ENCODE measurements at places on chromosomes 3 and 15.

GRCh38 chr15:82849556-82850512, 40.4 kb downstream of the WHAMM start:
- no peak for DNase-seq

DNA sequence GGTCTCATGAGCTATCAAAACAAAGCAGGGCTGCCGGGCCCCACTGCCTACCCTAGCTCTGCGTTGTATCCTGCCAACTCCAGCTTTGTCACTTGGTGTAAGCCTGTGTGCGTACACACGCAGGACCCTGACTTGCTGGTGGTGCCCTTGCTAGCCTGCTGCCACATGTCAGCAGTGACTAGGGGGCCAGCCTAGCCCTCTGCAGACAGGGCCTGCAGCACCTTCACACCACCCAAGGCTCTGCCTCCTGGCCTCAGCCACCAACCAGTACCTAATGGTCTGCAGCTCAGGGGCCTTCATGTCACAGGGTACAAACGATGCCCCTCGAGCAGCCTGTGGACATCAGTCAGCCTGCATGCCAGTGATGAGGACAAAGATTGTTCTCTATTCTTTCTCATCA, 30.1 kb upstream of the DUSP7 start:
- no peak for DNase-seq

DNA sequence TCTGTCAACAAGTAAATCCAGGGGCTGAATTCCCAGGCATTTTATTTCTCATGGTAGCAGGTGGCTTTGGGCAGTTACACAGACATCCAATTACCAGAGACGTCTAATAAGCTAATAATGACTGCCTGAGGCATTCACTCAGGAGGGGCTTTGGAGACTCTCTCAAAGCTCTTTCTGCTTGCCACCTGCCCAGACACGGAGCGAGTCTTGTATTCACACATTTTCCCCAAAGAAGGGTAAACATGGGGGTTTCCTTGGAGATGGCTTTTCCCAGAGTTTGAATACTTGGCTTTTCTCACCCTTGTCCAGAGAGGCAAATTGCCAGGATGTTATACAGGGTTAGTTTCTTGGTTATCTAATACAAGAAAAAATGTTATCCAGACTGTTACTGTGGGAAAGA, 132.6 kb downstream of the DIPK2A start:
- DNase-seq: no peak

- DNase-seq: no peak
These were observed 15.6 kb downstream of the LRRK1 start for GRCh38 chr15:100934726-100935125.

- no peak for DNase-seq
These were observed 48.7 kb downstream of the ADCY5 start for GRCh38 chr3:123400169-123400568.

DNA sequence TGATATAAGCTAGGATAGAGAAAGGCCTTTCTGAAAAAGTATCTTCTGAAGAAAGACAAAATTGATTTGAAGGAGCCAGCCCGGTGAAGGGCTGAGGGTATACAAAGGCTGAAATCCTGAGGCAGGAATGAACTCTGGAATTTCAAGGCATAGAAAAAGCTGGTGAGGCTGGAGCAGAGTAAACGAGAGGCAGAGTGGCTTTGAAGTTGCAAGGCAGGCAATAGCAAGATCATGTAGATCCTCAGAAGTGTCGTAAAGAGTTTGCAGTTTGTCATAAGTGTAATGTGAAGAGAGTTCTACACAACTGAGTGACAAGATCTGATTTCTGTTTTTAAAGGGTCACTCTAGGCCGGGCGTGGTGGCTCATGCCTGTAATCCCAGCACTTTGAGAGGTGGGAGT, 69.0 kb downstream of the HMG20A start:
- no peak for DNase-seq

GRCh38 chr3:155809181-155809580, 3.1 kb upstream of the C3orf33 start:
- no peak for DNase-seq

GRCh38 chr15:79943820-79944219, 27.2 kb downstream of the BCL2A1 start:
- no peak for DNase-seq

- DNase-seq: no peak
These were observed 315.0 kb downstream of the FOXP1 start for GRCh38 chr3:71268462-71268999.

- DNase-seq: no peak
These were observed 343.1 kb upstream of the CCDC54 start for GRCh38 chr3:107034142-107034541.

GRCh38 chr15:99955532-99955931, 222.3 kb upstream of the LYSMD4 start:
- DNase-seq: no peak

GRCh38 chr3:11553436-11554235, 90.1 kb downstream of the VGLL4 start:
- DNase-seq: no peak

DNA sequence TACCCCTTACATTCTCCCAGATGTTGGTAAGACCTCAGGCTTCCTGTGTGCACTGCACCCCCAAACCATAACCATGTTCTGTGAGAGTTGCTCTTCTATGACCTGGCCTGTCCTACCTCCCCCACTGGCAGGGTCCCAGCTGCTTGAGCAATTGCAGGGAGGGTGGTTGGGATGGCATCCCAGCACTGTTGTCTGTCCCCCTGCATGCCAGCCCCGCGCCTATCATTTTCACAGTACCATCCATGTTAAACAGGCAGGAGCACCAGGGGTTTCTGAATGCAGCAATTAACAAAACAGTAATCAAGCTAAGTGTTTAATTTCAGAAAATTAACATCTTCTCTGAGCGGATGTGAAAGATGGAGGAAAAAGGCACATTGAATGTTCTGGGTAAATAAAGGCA, 345.5 kb downstream of the EPHB1 start:
- DNase-seq: no peak

GRCh38 chr3:197007296-197007940, 22.2 kb downstream of the MELTF start:
- no peak for DNase-seq

- DNase-seq: no peak
These were observed 9.6 kb downstream of the CLEC3B start for GRCh38 chr3:45035441-45036301.

GRCh38 chr3:128864351-128864811, 15.0 kb upstream of the ACAD9 start:
- DNase-seq: no peak

DNA sequence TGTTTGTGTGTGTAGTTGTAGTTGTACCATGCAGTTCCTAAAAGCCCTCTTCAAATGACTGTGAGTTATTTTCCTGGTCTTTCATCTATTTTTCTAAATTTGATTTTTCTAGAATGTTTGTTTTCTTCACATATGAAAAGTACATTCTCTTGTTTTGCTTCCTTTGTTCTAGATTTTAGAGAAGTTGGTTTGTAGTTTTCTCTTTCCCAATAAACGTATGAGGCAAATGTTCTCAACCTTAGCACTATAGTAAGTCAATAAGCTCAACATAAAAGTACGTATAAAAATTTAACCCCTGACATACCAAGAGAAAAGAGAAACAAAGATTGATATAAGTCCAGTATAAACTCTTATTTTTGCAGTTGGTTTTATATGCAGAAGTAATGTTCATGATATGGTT, 74.7 kb downstream of the IL1RAP start:
- DNase-seq: no peak

GRCh38 chr15:72521682-72522081, 47.6 kb downstream of the ARIH1 start:
- no peak for DNase-seq

GRCh38 chr3:145760036-145760435, 400.9 kb downstream of the PLOD2 start:
- DNase-seq: no peak

- no peak for DNase-seq
These were observed 141.0 kb downstream of the LPP start for GRCh38 chr3:188294823-188295487.

DNA sequence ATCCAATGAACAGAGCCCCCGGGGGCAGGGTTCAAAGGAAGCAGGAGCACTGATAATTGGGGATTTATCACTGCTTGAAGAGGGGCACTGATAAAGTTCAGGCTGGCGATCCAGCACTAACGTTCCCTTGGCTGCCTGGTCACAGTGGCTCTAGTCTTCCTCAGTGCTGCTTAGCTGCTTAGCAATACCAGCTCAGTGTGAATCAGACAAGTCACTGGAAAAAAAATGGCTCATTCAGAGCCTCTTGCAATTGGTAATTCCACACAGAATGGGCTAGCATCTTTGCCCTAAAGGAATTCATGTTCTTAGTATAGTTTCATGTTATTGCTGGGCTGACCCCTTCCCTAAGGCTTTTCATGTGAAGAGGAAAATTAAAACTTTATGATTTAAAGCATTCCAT, 95.7 kb upstream of the SLC2A2 start:
- DNase-seq: no peak
